ENCODE measurements at places on chromosomes 6 and 20. TPM values are rescaled to one million over a fixed set of nuclear protein-coding genes. Genes with fewer than 3 reads are reported as not detected.

The SLC17A3 gene
- not detected for total RNA-seq

The SIRPA gene
- 21.2 TPM for total RNA-seq

The TCF21 gene
- 24.4 TPM for total RNA-seq

The SDCBP2 gene
- total RNA-seq = 3.6 TPM

The KCNK16 gene
- total RNA-seq = not detected

The BPI gene
- total RNA-seq = not detected

The PSMF1 gene
- 75.6 TPM for total RNA-seq

The POPDC3 gene
- total RNA-seq = 0.71 TPM

The SLA2 gene
- total RNA-seq = not detected

The FAM83C gene
- total RNA-seq = not detected

The NT5E gene
- 30.3 TPM for total RNA-seq

The POM121L2 gene
- total RNA-seq = not detected

The LRFN2 gene
- not detected for total RNA-seq

The MOXD1 gene
- total RNA-seq = 20.8 TPM

The FRS3 gene
- total RNA-seq = 4.6 TPM

The TP53TG5 gene
- total RNA-seq = not detected

The TSHZ2 gene
- total RNA-seq = 32.7 TPM

The HTR1E gene
- not detected for total RNA-seq

The DDX43 gene
- total RNA-seq = 2.5 TPM

The HLA-DQA1 gene
- total RNA-seq = 9.5 TPM

The TMEM74B gene
- not detected for total RNA-seq

The OXT gene
- not detected for total RNA-seq

The BPIFB1 gene
- not detected for total RNA-seq

The PRDM13 gene
- total RNA-seq = not detected

The LRP11 gene
- total RNA-seq = 17.2 TPM

The OPRM1 gene
- total RNA-seq = 3.3 TPM

The ATP6V1G2 gene
- total RNA-seq = 5.0 TPM

The BEND6 gene
- total RNA-seq = 1.9 TPM

The GINS1 gene
- total RNA-seq = 0.33 TPM

The TRIM26 gene
- 42.5 TPM for total RNA-seq

The PNLDC1 gene
- total RNA-seq = 1.1 TPM

The KIFC1 gene
- 0.49 TPM for total RNA-seq

The CD24 gene
- total RNA-seq = 3.3 TPM

The CNR1 gene
- 27.7 TPM for total RNA-seq

The TOMM34 gene
- 7.8 TPM for total RNA-seq

The DLK2 gene
- not detected for total RNA-seq

The PPP1R14C gene
- not detected for total RNA-seq
